Dermis lymphatic vessel endothelial cell (primary cell): ENCODE measurements at places on chromosomes 16 and 17. TPM values are rescaled to one million over a fixed set of nuclear protein-coding genes. Genes with fewer than 3 reads are reported as not detected.

Gene CCDC200
- not detected in 2 replicates for total RNA-seq

Gene GRAPL
- total RNA-seq = 35.2 and 71.3 TPM in 2 replicates

Gene PGS1
- 27.6 and 29.3 TPM in 2 replicates for total RNA-seq

Gene PDPR
- 27.6 and 50.5 TPM in 2 replicates for total RNA-seq

Gene NTN1
- 2.2 and 5.7 TPM in 2 replicates for total RNA-seq

Gene CLEC18C
- total RNA-seq = under 0.01 TPM in 1 of 2 replicates, not detected in the other

Gene SULT1A2
- not detected in 2 replicates for total RNA-seq

Gene KRTAP2-1
- not detected in 2 replicates for total RNA-seq

Gene TBC1D3H
- not detected in 2 replicates for total RNA-seq

Gene SLC13A2
- not detected in 2 replicates for total RNA-seq

Gene HLF
- not detected in 2 replicates for total RNA-seq

Gene CACNG1
- not detected in 2 replicates for total RNA-seq

Gene VAT1L
- 0.11 TPM in 1 of 2 replicates, not detected in the other for total RNA-seq

Gene SOX8
- 0.33 and 0.34 TPM in 2 replicates for total RNA-seq

Gene DDX5
- total RNA-seq = 467 and 503 TPM in 2 replicates

Gene ELMO3
- 0.65 and 0.86 TPM in 2 replicates for total RNA-seq

Gene TP53TG3C
- total RNA-seq = not detected in 2 replicates

Gene C17orf107
- 0.77 and 1.1 TPM in 2 replicates for total RNA-seq

Gene ENO3
- 2.2 and 2.3 TPM in 2 replicates for total RNA-seq

Gene SDK2
- not detected in 2 replicates for total RNA-seq

Gene ARL17B
- total RNA-seq = 3.4 and 3.7 TPM in 2 replicates

Gene ZNF213
- total RNA-seq = 2.7 and 4.3 TPM in 2 replicates

Gene CDH8
- not detected in 2 replicates for total RNA-seq
